Smooth muscle cell of the brain vasculature (primary cell): ENCODE measurements at places on chromosomes 11 and 22.

- DNase-seq = no peak
Observed at GRCh38 chr11:35621620-35622019, 3.4 kb downstream of the FJX1 start.

DNA sequence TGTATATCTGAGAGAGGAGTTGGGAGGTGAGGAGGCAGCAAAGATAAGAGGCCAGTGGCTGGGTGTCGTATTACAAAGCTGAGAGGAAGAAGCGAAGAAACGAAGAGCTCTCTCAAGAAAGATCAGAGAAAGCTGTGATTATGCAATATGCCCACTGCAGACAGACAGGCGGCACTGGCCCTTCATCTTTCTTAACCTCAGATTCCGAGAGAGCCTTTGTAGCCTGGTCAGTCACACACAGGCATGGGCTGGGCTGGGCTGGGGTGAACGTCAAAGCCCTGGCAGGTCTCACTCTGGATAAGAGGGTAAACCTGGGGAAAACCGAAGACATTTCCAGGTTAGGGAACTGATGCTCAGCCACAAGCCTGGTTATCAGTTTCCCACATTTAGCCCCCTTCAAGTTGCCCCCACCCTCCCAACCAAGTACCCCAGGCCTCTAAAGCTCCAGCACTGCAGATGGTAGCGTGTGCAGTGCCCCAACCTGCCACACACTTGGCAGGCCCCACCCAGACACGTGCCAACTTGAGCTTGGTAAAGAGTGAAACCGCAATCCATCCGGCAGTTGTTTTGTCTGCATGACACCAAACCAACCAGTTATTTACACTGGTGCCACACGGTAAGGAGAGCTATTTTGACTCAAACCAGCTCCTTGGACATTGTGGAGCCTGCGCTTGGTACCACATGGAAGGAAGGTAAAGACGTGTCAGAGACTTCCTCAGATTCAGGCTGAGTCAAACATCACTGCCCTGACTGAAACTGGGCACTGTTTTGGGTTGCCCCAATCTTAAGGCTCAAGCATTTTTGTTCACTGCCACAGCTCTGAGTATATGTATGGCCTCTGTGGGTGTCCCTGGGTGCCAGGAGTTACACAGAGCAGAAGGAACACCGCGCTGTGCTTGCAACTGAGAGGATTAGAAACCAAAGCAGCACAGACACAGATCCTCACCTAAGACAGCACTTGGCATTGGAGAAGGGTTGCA is 135.9 kb downstream of the FDX1 start:
- DNase-seq = no peak

DNA sequence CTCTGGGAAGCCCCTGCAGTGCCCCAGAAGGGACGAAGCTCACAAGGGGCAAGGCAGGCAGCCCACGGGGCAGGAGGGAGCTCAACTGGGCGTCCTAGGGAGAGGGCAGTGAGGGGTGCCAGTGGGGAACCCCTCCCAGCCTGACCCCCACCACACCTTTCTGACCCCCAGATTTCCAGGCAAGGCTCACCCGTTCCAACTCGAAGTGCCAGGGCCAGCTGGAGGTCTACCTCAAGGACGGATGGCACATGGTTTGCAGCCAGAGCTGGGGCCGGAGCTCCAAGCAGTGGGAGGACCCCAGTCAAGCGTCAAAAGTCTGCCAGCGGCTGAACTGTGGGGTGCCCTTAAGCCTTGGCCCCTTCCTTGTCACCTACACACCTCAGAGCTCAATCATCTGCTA is 15.7 kb downstream of the CD5 start:
- DNase-seq = no peak

DNA sequence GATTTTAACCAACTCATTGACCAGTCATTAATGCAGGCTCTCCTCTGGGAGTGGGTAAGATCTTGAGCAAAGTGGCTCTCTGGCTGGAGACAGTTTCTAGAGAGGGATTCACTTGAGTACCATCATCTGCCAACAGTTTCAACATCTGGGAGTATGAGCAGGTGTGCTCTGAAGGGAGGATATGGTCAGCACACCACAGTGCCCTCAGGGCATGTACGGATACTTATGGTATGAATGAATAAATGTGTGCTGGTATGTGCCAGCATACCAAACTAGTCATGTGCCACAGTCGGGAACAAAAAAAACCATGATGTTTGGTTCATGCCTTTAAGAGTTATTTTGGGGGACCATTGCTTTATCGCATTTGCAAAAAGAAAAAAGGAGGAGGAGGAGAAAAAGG is 1197.5 kb upstream of the TENM4 start:
- DNase-seq = no peak

GRCh38 chr11:123517559-123518364 is 87.7 kb downstream of the GRAMD1B start:
- no peak for DNase-seq

GRCh38 chr11:13062115-13062514 is 53.0 kb downstream of the RASSF10 start:
- DNase-seq = no peak

DNA sequence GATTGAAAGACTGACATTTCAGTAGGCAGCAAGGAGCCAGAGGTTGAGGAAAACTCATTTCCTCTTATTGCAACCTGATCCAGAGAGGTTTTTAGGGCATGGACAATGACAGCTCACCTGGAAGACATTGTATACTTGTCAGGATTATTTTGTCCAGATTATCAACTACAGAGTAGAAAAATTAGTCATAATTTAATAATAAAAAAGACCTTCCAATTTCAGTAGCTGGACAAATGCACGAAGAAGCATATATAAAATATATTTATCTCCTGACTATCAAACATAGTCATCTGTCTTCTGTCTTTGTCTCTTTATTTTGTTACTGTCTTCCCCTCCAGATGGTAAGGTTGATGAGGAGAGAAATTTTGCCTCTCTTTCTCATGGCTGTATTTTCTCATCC is 330.6 kb upstream of the RAG2 start:
- DNase-seq = no peak

DNA sequence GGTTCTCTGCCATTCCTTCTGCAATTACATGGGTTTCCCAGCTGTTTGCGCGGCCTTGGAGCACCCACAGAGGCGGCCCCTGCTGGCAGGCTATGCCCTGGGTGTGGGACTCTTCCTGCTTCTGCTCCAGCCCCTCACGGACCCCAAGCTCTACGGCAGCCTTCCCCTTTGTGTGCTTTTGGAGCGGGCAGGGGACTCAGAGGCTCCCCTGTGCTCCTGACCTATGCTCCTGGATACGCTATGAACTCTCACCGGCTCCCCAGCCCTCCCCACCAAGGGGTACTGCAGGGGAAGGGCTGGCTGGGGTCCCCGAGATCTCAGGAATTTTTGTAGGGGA is 2.6 kb downstream of the RCE1 start:
- DNase-seq = no peak

DNA sequence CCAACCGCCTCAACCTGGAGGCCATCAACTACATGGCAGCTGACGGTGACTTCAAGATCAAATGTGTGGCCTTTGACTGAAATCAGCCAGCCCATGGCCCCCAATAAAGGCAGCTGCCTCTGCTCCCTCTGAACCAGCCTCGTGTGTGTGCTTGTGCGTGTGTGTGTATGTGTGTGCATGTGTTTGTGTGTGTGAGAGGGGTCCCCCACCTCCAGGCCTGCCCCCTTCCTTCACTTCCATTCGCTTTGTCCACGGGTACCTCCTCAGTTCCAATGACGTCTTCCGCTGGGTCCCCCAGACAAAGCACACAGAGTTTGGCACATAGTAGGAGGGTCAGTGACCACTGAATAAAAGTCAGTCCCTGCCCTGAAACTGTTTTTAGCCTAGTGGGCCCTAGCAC is 4.2 kb downstream of the LGALS1 start:
- no peak for DNase-seq

DNA sequence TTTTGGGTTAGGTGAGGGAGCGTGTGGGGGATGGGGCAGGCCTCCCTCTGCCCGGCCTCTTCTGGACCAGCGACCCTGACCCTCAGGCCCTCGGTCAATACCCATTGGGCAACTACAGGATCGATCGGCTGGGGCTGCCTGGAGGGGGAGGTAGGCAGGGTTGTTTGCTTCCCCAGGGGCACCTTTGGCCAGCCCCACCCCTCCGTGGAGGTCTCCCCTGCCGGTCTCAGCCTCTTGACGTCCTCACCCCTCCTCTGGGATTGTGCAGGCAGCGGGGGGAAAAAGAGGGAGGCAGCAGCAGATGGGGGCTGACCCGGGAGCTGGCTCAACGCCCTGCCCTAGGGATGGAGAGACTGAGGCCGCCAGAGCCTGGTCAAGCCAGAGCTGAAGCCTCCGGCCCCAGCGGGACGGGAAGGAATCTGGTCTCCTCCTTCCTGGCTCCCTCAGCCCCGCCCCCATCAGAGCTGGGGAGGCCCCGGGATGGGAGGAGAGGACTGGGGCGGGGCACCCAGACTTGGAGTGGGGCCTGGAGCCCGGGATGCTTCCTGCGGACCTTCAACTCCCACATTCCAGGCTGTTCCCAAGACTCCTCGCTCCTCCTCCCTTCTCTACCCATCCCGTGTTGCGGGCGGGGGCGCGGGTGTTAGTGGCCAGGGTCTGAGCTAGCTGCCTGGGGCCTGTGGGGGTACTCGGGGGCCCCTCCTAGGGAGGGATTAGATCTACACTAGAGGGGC is 14.4 kb upstream of the CDC42EP1 start:
- DNase-seq = peak; percentile 98

DNA sequence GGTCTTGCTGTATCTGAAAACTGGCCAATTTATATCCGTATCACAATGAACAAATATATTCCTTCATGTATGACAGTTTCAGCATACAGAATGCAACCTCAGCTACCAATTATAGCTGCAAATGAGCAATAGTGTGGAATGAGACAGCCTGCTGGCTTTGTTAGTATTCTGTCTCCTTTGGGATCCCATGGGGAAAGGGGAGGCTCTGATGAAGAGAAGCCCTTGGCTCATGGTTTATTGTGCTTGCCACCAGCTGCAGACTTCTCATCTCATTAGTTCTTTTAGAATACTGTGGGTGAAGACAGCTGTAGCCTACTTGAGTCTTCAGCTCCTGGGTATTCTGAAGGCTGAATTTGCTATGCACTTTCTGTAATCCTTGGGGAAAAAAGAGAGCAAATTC is 42.4 kb downstream of the PITPNB start:
- peak; percentile 49 for DNase-seq

DNA sequence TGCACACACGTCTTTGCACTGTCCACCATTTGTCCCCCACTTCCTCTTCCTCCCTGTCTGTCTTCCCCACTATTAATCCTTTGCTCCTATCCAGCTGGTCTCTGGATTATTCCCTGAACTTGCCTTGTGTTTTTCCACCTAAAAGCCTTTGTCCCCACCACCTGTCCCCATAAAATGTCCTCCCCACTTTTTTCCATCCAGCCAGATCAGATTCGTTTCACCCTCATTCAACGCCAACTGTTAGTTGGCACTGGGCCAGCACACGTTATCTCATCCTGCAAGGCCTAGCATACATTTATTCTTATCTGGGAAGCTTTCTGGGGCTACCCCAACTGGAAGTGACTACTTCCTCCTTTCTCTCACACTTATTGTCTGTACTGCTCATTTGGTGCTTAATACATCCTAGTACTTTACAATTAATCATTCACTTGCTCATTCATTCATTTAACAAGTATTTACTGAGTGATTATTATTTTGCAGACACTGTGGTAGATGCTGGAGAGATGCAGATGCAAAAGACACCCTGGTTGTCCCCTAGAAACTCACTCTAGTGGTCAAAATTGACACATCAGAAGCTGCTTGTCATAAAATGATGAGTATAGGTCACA is 96.2 kb downstream of the RASSF10 start:
- no peak for DNase-seq

DNA sequence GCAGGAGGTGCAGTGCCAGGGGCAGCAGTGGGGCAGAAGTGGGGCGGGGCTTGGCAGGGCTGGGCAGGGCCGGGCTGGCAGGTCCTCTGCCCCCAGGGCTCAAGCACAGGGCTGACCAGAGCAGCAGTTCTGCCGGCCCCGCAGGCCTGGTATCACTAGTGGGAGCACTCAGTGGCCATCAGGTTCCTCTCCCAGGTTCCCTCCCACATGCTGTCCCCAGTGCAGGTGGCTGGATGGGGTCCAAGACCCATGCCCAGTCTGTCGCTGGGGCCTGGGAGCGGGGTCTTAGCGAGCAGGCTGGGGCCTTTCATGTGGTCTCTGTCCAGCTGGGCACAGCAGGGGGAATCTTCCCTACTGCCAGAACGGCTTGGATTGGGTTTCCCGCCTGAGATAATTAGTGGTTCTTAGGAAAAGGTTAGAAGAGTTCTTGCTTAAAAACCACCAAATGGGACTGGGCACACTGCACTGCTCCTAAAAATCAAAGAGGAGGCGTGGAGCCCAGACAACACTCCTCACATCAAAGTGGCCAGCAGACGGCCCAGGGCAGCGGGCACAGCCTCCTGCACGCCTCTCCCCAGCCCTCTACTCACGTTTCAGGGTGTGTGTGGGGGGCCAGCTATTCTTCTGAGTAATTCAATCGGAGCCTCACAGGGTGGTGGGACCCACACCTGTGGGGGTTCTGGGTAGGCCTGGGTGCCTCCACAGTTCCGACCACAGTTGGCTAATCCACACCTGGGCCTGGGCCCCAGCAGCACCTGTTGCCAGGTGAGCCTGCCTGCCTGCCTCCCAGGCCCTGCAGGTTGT is 45.6 kb downstream of the TPCN2 start:
- DNase-seq = no peak

DNA sequence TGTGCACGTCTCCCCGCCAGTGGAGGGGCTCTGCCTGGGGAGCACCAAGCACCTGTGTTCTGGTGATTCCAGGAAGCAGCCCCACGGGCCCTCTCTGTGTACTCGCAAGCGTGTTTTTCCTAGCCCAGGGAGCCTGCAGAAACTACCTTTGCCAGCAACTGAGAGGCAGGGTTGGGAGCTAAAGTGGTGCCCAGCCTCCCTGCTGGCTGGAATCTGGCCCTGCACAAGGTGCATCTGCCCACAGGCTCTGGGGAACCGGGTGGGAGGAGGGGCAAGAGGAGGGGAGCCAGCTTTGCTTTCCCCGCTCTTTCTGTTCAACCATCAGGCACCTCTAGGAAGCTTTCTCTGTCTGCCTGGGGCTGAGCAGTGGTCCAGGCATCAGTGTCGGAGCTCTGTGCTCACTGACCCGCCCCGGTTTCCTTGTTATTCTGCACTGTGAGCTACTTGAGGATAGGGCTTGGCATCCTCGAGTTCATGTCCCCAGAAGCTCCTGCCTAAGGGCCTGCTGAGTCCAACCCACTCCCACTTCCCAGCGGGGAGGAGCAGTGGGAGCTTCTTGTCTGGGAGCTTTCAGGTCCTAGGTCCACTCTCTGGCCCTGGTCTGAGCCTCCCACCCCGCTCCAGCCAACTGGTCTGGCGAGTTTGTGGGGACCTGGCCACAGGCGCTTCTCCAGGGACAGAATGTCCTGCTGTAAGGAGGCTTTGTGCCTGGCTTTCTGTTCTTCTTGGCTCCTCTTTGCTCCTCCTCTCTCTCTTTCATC is 14.9 kb downstream of the DAGLA start:
- no peak for DNase-seq

- no peak for DNase-seq
Observed at GRCh38 chr11:65434667-65435410, 12.2 kb downstream of the NEAT1 start.

DNA sequence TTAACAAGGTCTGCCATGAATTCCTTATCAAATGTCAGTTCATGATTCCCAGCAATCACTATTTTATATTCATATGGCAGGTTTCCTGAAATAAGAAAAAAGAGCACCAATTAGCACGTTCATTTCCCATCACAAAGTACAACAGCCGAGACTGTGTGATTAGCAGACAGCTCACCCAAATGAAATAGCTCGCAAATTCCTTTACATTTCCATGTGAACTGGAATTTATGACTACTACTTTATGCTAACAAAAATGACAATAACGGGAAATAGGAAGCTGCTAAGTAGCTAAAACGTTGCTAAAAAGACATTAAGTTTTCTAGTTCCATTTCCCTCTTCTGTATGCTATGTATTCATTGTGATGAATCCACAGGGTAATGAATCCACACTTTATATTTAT is 90.7 kb downstream of the MPPED2 start:
- no peak for DNase-seq

- no peak for DNase-seq
Observed at GRCh38 chr22:16854631-16855030, 29.4 kb upstream of the XKR3 start.
